ENCODE measurements at places on chromosomes 3 and 15.

- DNase-seq, result no peak
Measured at GRCh38 chr15:37731146-37731746, 203.2 kb upstream of the TMCO5A start.

GRCh38 chr3:119211193-119211592 is 29.5 kb downstream of the B4GALT4 start:
- no peak for DNase-seq

DNA sequence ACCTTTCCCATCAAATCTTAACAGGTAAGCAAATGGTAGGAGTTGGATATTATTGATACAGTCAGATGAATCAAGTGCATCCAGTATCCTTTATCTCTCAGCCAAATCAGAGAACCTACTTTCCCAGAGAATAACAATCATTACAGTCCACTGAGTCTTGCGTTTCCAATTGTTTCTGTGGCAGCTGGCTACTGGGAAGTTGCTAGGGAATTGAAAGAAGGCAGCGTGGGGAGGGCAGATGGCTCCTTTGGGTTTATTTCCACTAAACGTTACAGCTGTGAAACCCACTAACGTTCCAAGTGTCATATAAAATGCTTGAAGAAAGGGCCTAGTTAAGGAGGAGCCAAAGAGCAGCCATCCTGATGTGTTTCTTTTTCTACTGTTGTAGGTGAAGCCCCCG is 78.4 kb downstream of the WDR72 start:
- no peak for DNase-seq

- no peak for DNase-seq
Measured at GRCh38 chr3:45790596-45790995, 5.7 kb downstream of the SLC6A20 start.

DNA sequence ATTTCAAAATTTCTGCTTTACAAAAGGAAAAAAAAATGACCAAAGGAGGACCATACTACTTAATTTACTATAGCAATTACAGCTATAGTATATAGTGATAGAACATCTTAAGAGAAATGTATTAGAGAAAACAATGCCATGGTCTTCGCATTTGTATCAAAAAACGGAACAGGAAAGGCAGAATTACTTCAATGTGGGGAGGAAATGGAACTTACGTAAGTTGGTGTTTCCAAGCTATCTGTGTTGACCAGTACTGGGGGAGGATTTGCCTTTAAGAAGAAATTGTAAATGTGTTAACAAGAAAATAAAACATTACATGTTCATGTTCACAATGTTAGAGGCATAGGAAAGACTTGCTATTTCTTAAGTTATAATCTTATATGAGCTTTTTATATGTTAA is 119.9 kb upstream of the MELTF start:
- no peak for DNase-seq

- DNase-seq, result no peak
Measured at GRCh38 chr15:60407415-60407805, 9.6 kb upstream of the ANXA2 start.

- DNase-seq, result no peak
Measured at GRCh38 chr15:28920781-28921331, 35.1 kb downstream of the APBA2 start.

- DNase-seq, result no peak
Measured at GRCh38 chr15:57185507-57186074, 190.7 kb upstream of the CGNL1 start.

DNA sequence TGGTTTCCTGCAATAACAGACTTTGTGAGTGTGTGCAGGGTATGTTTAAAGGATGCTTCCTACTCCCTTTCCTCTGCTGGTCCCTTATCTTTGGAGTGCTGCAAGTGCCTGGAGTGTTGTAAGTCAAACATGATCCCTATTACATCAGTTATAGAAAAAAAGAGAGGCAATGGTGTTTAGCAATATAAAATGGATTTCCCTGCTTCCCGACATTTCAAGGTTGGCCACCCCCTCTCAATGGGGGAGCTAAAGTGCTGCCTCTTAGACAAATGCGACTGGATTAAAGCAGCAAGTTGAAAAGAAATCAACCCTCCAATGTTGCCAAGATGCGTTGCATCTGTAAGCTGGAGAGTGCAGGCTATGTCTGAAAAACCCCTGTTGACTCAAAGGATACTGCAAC is 203.1 kb upstream of the WNT5A start:
- DNase-seq, result no peak

DNA sequence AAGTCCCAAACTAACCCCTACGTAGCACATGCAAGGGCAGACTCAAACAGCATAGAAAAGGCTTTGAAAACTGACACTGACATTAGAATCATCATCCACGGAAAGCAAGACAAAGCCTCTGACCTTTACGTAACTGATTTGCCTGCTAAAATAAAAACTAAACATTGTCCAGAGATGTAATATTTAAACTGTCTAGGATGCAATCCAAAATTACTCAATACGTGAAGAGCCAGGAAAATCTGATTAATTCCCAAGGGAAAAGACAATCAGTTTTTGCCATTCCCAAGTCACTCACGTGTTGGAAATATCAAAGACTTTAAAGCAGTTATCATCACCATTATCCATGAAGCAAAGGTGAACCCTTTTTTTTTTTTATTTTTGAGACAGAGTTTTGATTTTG is 13.3 kb upstream of the IQCF1 start:
- no peak for DNase-seq

- no peak for DNase-seq
Measured at GRCh38 chr3:122992133-122992532, 35.4 kb downstream of the SEMA5B start.

GRCh38 chr3:16801698-16802097 is 83.1 kb upstream of the PLCL2 start:
- no peak for DNase-seq

GRCh38 chr3:141103067-141103466 is 51.9 kb downstream of the SPSB4 start:
- DNase-seq, result no peak

DNA sequence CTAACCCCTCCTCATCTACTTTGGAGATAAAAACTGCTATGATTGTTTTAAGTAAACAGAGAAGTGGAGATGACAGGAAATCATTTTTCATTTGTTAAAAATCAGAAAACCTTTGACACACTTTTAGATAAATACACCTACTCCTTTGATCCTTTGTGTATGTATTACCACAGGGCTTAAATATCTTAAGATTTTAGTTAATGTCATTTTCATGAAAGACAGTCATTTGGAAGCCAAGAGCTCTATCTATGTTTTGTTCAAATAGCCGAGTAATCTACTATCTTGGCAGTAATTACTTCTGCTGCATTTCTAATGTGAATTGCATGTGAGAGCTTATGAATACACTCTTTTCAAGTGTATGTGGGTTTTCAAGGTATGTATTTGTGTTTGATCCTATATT is 2.0 kb downstream of the ARPP21 start:
- no peak for DNase-seq

DNA sequence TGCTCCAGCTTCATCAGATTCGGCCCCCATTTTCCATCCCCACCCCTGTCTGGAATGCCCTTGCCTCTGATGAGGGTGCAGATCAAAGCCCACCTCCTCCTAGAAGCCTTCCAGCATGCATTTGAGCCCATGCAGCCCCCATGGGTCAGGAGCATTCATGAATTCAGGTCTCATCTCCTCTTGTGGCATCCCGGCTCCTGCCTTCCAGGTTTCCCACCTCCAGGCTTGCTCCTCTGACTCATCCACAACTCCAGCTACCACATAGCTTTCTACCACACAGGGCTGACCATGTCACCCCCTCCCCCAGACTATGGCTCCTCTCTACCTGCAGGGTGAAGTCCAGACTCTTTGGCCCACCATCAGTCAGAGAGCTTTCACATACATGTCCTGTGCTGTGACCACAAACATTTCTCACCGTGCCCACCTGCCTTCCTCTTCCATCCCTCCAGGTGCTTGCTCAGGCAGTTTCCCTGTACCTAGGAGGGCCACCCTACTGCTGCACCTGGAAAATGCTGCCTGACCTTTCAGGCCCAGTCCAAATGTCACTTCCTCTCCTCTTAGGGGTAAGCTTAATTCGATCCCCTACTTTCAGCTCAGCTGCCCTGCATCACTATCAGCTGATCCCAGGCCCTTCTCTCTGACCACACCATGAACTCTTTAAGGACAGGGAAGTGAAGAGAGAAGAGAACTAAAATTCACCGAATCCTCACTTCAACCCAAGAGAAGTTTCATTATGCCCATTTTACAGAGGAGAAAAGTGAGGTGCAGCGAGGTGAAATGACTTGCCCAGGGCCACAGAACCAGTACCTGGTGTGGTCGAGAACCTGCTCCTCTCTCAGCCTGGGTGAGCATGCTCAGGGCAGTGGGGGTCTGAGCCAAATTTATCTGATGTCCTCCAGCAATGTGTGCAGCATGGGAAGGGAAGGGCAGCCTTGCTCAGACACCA is 13.7 kb upstream of the FGD5 start:
- no peak for DNase-seq

GRCh38 chr15:76328958-76329357 is 7.6 kb upstream of the ISL2 start:
- no peak for DNase-seq

DNA sequence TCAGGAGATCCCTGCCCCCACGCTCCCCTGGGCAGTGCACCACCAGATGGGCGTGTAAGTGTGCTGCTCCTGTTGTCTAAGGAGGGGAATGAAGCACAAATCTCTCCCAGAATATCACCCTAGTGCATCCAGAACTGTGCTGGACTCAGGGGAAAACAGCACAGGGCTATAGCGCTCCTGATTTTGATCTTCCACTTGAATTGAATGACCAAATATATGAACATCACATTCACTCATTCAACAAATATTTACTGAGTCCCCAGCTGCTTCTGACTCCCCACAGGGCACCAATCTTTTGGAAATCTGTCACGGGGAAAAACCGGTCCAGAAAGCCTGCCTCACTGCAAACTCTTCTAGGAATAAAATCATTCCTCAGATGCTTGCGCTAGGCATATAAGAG is 2.4 kb downstream of the CPLX3 start:
- no peak for DNase-seq

- DNase-seq, result no peak
Measured at GRCh38 chr15:32859251-32859650, 141.4 kb downstream of the GREM1 start.

GRCh38 chr3:114799816-114800215 is 347.3 kb downstream of the ZBTB20 start:
- DNase-seq, result no peak

DNA sequence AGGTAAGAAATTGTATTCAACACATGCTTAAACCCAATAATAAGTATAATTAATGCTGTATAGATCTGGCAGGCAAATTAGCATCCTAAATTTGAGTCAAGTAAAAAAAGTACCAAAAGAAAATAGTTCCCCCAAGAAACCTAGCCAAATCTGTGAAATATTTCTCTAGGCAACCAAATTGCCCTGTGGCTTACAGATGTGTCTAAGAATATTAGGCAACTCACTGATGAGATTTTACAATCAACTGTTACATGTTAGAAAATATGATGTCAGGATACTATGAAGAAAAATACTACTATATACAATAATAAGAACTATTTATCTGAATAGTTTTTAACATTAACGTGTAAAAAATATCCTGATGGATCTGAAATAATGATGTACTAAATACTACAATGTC is 397.1 kb downstream of the TIGIT start:
- DNase-seq, result no peak

DNA sequence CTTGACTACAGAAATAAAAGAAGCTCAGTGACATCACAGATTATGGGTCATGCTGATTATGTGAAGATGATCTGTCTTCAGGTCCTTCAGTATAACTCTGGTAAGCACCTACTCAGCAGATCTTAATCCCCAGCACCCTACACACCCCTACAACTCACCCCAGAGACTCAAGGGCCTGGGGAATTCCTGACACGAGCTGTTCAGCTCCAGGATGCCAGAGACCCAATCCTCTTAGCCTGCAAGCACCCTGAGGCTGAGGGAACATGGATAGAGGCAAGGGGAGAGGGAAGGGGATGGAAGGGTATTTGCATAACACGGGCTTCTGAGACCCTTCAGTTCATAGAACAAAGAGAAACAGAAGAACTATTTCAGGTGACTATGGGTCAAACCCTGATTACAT is 13.0 kb downstream of the GLB1 start:
- DNase-seq, result no peak

GRCh38 chr3:4633078-4634004 is 140.2 kb downstream of the ITPR1 start:
- peak; percentile 37 for DNase-seq

- no peak for DNase-seq
Measured at GRCh38 chr15:89646416-89647141, 8.7 kb downstream of the KIF7 start.

- no peak for DNase-seq
Measured at GRCh38 chr15:32646291-32646690, 4.8 kb downstream of the SCG5 start.

- no peak for DNase-seq
Measured at GRCh38 chr3:188135271-188135670, 18.7 kb upstream of the LPP start.

DNA sequence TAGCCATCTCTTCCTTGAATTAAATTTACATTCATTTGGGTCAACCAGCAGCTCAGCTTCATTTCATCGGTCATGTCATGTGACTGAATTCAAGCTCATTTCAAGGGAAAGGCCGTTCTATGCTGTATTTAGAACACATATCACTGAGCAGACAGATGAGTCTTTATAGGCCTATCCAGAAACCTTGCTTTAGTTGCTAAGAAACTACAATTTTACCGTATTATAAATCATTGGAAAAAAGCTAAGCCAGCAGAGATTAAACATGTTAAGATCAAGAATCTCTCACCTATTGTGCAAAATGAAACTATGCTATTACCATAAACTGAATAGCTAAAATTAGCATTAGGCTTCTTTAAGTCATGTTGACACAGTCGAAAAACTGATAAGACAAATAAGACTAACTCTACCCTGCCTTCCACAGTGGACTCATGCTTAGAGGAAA is 2.2 kb downstream of the NPTN start:
- DNase-seq, result no peak

- DNase-seq, result peak; percentile 90
Measured at GRCh38 chr3:36992806-36993325, at the start of gene EPM2AIP1. Gene EPM2AIP1 (minus strand): TSS chr3:36993131. CDS start chr3:36993077, 54 bp downstream.

DNA sequence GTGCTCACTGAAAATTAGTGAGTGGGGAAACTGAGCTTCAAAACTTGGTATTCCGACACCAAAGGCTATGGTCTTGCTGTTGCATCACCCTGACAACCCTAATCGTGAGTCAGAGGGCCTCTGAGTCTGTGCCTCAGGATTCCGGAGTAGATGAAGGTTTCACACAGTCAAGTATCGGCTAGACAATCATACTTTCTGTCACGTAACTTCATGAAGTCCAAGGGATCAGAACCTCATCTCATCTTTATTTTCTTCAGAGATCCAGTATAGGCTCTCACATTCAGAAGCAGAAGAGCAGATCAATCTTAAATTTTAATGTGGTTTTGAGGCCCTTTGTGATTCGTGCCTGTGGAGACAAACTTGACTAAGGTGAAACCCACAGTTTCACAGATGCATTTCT is 26.1 kb upstream of the NECTIN3 start:
- no peak for DNase-seq
